ENCODE measurements at places on chromosomes 4 and X.

DNA sequence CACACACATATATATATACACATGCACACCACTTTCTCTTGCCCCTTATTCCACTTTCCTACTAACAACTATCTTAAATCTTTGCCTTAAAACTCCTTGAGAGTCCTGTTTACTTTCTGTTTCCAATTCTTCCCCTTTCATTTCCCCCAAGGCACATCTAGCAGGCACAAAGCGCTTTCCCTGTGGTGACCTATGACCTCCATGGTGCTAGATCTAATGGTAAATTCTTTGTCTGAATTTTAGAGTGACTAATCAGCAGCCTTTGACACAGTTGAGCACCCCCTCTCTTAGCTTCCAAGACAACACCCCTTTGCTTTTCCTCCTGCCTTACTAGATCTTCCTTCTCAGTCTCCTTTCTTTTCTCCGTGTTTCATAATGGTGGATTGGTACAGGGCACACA is 236.4 kb upstream of the TTC29 start:
- DNase-seq, result no peak

GRCh38 chr4:77619408-77619807 is 13.8 kb downstream of the CXCL13 start:
- DNase-seq, result no peak

DNA sequence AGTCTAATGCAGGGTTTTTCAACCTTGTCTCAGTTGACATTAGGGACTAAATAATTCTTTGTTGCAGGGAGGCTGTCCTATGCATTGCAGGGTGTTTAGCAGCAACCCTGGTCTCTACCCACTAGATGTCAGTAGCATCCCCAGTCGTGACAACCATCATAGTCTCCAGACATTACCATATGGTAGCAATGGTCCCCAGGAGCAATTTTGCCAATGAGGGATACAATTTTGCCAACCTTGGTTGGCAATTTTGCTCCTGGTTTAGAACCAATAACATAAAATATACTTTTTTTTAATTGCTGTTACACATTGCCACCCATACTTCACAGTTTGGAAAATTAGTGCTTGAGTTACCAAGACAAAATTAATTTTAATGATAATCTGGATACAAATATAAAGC is 6.0 kb downstream of the EREG start:
- no peak for DNase-seq

DNA sequence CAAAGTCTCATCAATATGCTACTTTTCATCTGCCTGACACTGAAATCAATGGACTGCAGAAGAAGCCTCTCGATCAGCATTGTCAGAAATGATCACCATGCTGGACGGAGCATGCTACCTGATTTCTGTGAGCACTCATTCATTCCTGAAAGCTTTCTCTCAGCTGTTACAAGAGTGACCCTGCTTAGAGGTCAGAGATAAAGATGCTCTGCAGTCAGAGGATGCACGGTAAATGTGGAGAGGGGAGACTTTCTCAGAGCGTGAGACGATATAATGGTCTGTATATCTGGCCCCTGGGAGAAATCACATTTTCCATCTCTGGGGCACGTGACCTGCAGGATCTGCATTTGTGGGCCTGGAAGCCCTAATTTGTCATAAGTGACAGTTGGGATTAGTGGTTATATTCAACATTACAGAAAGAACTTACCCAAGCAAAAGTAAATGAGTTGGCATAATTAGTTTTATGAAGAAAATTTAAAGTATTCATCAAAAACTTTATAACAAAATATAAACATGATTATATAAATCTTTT is 125.6 kb upstream of the TTC29 start:
- DNase-seq, result no peak

DNA sequence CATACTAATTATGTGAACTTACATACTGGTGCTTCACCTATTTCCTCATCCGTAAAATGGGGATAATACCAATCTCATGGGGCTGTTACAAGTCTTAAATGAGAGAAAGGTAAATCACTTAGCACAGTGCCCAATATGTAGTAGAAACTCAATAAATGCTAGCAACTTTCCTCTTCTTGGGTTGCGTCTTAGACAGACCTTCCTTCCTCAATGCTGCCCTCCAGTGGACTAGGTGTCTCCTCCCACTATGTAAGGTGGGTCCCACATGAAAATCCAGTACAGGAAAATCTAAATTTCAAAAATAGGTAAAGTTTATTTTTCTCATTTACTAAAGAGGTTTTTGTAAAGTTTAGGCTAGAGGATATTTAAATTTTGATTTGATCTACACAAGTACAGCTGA is 20.6 kb downstream of the ZDHHC9 start:
- peak; percentile 25 for DNase-seq
